ENCODE measurements at places on chromosomes 2 and 18.

DNA sequence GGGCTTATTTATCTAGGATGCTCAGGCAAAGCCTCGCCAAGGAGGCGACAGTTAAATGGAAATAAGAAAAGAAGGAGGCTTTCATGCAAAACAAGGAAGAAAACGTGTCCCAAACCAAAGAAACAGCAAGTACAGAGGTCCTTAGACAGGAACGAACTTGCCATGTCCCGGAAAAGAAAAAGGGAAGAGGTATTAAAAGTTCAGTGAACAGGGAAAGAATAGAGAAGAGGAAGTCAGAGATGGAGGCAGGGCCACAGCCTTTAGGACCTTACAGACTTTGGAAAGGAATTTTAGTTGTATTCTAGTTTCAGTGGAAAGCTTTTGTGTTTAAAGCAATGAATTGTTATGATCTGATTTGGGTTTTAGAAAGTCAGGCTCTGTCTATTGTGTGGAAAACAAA lies 22.1 kb downstream of the IKZF2 start:
- no peak for DNase-seq

- DNase-seq = no peak
These were observed 76.6 kb downstream of the CCDC85A start for GRCh38 chr2:56260415-56260814.

GRCh38 chr2:158211502-158211901 lies 109.8 kb downstream of the UPP2 start:
- DNase-seq = no peak

DNA sequence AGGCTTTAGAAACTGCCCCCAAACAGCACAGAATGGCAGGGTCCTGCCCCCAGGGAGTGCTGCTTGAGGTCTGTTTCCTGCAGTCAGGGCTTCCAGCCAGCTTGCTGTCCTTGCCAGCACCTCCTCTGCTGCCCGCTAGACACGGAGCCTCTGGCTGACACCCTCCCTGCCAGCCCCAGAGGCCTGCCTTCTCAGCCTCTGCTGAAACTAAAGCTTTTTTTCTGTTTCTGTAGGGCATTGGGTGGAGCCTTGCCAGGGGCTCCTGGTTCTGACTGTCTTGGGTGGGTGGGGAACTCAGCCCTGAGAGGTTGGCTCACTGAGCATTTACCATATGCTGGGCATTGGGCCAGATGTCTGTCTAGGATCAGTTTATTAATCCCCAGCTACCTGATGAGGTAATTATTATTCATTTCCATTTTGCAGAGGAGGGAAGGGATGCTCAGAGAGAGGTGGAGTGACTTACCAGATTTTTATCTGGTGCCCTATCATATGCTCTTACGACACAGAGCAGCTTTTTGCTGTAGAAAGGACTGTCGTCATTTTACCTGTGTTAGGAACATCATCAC lies 35.4 kb downstream of the INPP4A start:
- DNase-seq = no peak

DNA sequence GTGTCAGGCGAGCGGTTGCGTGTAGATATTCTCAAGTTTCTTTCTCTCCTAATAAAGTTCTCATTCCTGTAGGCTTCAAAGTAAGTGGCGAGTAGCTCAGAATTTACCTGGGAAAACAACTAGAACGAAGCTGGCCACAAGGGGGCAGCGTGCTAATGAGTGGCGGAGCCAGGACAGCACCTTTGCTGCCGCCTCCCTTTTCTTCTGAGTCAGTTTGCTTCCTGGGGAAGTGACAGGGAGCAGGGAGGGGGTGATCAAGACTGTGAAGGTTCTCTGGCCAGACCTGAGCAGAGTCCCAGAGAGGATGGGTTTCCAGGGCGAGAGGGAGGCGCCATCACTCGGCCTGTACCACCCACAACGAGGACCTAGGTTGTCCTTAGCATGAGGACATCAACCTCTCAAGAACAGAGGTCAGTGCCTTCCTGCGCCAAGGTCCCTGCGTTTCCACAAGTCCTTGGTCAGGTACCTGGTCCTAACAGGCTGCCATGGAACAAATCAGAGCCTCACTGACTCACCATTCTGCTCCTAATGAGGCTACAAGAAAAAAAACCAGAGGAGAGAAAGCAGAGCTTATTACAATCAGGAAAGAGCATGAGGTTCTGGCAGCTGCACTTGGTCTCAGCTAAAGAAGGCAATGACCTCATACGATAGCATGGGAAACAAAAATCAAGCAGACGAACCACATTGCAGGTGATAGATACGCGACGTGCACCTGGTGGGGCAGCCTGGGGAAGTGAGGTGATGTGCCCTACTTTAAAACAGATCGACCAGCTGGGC lies 98.7 kb downstream of the PLB1 start:
- peak; percentile 87 for DNase-seq

DNA sequence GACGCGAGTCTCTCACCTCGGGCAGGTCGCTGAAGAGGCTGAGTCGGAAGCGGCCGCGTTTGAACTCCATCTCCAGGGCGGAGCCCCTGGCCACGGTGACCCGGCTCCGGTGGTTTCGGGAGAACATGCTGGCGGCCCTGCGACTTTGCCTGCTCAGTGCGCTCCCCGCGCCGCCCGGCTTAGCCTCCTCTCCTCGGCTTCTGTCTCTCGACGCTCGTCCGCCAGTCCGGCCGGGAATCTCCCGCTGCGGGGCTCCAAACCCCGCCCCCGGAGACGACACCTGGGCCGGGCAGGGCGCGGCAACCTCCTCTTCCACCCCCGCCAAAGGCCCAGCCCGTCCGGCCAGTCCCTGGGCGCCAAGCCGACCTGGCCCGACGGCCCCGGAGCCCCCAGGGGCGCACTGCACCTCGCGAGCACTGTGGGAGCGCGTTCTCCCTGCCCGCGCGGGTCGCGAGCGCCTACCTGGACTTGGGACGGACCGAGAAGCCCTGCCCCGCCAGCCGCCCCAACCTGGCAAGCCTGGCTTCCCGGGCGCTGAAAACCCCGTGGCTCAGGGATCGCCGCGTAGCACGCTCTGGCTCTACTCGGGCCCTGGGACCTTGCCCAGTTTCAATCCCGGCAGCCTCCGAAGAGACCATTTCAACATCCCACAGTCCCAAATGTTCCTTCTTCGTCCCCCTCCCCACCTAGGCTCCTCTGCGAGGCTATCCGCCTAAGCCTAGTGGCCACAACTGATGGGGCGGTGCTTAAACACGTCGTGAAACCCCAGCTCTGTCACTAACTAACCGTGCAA lies at the start of gene RTKN:
TSS of gene RTKN (minus strand) at position 248 of the 793 bp plus-strand sequence. CDS start at position 127, 121 bp downstream.
- no peak for DNase-seq

GRCh38 chr18:12517142-12517825 lies 109.6 kb downstream of the PRELID3A start:
- no peak for DNase-seq

DNA sequence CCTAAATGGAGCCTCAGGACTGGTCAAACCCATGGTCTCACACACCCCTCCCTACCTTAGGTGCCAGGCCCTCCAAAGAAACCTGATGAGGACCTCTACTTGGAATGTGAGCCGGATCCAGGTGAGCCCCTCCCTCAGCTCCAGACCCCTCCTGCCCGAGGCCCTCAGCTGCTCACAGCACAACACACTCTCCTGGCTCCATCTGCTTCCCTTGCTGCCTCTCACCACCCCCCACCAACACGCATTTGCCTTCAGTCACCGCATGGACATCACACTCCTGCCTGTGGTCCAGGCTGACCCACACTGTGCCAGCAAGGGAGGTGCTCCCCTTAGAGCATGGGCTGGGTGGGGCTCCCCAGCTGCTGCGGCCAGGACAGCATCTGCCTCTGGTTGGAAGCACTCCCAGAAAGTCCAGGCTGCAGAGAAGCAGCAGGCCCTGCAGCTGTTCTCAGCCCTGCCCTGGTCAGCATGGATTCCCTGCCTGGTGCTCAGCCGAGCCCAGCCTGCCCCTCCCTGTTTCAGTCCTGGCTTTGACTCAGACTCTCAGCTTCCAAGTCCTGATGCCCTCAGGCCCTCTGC lies 15.1 kb downstream of the SH2D6 start:
- DNase-seq = no peak

- no peak for DNase-seq
These were observed 184.8 kb downstream of the ACKR3 start for GRCh38 chr2:236754271-236754944.

GRCh38 chr18:25299426-25300300 lies 52.3 kb downstream of the ZNF521 start:
- DNase-seq = no peak

DNA sequence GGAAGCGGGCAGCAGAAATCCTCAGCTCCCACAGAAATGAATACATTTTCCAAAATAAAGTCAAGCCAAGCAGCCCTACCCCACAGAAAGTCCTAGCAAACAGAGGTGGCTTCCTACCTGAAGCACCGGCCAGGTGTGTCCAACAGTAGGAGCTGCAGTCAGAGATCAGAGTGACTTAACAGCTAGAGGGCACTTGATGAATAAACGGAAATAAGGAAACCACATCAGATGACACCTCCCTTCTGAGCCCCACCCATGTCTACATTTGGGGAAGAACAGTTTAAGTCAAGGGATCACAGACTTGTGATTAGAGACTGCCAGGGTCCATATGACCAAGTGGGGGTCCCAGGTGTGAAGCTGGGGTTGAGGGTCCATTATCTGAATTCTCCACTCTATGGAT lies at the start of gene CXCR1:
TSS of gene CXCR1 (minus strand) at position 172 of the 400 bp plus-strand sequence. CDS start 1,751 bp downstream, outside the sequence.
- no peak for DNase-seq

DNA sequence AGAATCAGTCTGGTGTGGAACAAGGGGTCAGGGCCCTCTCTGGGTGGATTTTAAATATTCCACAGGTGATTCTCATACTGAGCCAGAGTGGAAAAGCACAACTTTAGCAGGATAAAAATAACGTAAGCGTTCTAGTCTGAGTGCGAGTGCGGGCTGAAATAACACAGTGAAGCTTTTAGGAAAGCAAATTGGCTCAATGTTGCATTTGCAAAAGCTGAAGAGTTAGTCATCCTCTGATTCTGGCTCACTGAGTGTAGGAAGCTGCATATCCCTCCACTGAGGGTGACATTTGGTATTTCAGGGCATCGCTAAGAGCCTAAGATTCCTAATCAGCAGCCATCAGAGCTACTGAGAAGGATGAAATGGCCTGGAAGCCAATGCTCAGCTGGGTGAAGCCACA lies 134.7 kb downstream of the RIF1 start:
- no peak for DNase-seq

- no peak for DNase-seq
These were observed 296.1 kb downstream of the OSR1 start for GRCh38 chr2:19062370-19062769.

- DNase-seq = no peak
These were observed 164.0 kb downstream of the MYO3B start for GRCh38 chr2:170341684-170342623.

- no peak for DNase-seq
These were observed 260.0 kb upstream of the FN1 start for GRCh38 chr2:215695861-215696260.

DNA sequence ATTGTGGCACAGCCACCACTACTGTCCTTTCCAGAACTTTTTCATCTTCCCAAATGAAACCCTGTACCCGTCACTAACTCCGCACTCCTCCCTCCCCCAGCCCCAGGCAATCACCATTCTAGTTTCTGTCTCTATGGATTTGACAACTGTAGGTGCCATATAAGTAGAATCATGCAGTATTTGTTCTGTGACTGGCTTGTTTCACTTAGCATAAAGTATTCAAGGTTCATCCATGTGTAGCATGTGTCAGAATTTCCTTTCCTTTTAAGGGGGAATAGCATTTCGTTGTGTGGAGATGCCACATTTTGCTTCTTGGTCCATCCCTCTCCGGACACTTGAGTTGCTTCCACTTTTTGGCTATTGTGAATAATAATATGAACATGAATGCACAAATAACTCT lies 842 bp upstream of the CKAP2L start:
- DNase-seq = no peak

Measured in NT2/D1 (cell line).